Fibroblast of skin of left quadriceps (primary cell): ENCODE measurements at places on chromosomes 1 and 21.

DNA sequence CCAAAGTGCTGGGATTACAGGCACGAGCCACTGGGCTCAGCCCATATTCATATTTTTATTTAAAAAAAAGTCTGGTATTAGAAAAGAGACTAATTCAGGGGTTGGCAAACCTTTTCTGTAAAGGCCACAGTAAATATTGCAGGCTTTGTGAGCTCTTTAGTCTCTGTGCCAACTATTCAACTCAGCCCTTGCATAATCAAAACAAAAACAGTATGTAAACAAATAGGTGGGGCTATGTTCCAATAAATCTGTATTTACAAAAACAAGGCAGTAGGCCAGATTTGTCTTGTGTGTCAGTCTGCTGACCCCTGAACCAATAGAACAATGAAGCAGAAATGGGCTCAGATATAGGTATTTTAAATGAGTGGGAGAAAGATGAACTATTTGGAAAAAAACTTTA is 49.3 kb downstream of the CDC42BPA start:
- DNase-seq: no peak

DNA sequence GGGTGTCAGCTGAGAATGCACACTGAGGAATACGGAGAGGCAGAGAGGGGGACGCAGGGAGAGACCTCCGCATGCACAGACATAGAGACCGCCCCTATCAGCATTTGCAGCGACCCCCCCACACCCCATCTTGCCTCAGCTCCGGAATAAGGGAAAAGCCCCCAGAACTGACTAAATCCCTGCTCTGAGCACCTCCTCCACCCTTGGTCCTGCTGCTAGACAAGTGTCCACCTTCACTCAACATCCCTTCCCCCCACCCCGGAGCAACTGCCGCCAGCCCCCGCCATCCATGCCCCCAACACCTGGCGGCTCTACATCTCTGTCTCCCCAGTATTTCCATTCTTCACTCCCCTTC is 769 bp downstream of the SV2A start:
- no peak for DNase-seq

DNA sequence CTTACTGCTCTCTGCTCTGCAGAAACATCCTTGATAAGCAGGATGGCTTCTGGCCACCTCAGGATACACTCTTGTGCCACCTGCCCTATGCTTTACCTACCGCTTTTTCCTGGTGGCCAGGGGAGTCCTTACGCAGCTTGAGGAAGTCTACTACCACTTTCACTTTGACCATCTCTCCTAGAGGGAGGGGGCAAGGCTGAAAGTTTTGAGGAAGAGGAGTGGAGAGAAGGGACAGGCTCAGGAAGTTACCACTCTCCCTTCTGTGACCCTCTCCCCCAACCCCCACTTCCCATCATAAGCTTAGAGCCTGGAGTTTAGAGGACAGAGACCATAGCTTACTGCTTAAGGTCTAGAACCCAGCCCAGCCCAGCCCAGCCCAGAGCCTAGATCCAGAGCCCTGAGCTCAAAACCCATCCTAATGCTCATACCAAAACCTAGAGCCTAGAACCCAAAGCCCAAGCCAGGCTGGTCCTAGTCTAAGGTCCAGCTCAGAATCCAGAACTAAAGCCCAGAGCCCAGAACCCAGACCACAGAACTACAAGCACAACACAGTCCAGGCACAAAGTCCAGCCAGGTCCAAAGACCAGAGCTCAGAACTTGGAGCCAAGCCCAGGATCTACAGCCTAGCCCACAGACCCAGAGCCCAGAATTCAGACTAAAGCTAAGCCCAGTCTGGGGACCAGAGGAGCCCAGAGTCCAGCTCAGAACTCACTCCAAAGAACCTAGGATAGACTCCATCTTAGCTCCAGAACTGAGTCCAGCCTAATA is 18.0 kb upstream of the MFSD2A start:
- DNase-seq: no peak

DNA sequence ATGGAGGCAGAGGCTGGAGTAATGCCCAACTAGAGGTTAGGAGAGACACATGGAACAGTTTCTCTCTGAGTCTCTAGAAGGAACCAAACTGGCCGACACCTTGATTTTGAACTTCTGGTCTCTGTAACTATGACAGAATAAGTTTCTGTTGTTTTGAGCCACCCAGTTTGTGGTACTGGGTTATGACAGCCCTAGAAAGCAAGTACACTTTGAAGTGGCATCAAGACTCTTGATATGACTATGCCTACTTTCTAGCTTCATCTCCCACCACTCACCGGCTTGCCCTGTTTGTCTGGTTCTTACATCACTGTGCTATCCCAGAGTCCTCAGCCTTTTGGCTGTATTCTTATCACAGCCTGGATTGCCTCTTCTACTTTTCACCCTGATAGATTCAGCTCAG is 230.3 kb upstream of the USP24 start:
- DNase-seq: no peak

DNA sequence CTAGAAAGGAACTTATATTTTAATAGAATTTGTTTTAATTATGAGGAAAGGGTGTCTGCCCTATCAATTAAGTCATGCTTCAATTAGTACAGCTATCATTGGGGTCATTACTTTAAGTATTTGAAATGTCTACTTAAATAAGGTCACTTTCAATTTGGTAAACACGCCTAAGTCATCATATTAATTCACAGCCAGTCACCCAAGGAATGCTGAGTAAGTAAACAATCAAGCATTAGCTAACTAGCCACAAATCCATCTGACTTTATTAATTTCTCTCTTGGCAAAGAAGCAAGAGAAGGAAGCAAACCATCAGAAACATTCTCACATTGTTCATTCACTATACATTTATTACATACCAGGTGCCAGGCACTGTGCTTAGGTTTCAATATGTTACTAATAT is 1.2 kb upstream of the LRRC52 start:
- DNase-seq: no peak
